ENCODE measurements at places on chromosomes 7 and 10.

DNA sequence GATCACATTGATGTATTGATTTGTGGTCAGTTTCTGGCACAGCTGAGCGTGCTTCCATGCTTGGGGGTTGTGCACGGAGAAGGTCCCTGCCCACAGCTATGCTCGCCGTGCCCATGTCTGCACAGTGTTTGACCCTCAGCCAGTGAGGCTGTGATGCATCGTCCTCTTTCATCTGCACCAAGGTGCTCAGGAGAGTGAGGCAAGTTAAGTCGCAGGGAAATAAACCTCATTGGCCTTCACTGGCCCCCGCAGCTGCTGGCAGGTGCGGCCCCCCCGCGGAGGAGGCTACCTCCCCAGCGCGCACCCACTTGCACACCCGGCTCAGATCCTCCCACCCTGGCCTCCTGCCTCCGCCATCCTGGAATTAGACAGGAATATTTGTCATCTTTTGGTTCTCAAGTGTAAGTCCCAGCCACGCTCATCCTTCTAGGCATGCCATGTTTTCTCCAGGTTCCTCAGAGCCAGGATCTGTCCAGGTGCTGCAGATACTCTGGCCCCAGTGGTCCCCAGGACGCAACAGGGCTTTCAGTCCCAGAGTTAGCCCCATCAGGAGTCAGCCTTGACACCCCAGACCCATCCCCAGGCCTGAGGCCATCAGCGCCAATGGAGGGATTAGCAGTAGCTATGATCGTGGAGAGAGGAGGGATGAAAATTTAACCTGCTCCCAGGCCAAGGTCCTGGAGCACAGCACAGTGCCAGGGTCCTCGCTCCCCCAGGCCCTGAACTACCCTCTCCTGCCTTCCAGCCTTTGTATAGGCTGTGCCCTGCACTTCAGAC is 93.7 kb downstream of the OAT start:
- DNase-seq: no peak

GRCh38 chr7:157926107-157926506 is 589.3 kb downstream of the DNAJB6 start:
- no peak for DNase-seq

DNA sequence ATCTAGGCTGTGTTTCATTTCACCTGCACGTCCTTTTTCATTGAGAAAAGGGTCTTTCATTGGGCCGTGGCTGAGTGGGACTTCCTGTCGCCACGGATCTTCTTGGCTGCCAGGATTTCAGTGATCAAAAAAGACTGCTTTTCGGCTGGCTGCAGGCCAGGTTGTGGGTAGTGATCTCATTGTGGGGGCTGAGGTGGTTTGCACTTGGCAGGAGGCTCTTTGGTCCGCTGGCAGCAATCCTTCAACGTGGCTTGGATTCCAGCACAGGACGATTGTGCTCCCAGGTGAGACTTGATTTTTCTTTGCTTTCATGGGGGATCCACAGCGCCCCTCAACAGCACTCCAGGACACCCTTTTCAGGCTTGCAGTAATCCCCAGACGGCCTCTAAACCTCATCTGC is 29.0 kb upstream of the ZNF273 start:
- no peak for DNase-seq

DNA sequence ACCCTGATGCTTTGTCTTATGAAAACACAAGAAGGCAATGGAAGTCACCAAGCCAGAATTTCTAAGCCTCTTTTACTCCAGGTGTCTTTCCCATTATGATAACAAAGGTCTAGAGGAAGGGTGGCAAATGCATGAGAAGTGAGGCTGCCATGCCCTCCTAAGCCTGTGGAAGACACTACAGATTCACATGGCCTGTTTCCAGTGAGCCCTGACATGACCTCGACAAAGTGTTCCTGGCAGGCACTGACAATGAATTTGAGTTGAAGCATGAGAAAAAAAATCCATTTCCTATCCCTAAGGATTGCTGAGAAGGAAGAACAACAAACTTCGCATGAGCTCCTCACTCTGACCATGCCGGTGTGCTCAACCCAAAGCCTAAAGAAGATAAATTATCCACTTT is 268.0 kb downstream of the HTR7 start:
- no peak for DNase-seq

GRCh38 chr7:105027176-105027853 is 13.3 kb downstream of the KMT2E start:
- no peak for DNase-seq

GRCh38 chr7:936386-937054 is 18.0 kb downstream of the ADAP1 start:
- DNase-seq: no peak

DNA sequence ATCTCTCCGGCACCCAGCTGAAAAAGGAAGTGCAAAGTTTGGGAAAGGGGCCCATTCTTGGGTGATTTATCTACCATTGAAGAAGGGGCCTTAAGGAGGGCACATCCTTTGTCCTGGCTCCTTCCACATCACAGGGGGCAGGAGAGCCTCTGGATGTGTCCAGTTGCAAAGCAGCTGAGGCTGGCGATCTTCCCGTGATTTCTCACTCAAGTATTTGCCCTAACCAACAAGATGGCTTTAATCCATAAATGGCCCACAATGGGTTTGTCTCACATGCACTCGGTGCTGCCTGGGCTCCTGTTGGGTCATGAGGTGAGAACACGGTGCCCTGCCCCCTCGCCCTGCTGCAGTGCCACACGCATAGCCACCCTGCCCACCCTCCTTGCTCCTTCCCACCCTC is 14.2 kb upstream of the FRMPD2 start:
- DNase-seq: no peak

GRCh38 chr10:77524281-77524711 is 113.3 kb downstream of the KCNMA1 start:
- no peak for DNase-seq

GRCh38 chr7:98729121-98729520 is 112.0 kb downstream of the NPTX2 start:
- DNase-seq: no peak

DNA sequence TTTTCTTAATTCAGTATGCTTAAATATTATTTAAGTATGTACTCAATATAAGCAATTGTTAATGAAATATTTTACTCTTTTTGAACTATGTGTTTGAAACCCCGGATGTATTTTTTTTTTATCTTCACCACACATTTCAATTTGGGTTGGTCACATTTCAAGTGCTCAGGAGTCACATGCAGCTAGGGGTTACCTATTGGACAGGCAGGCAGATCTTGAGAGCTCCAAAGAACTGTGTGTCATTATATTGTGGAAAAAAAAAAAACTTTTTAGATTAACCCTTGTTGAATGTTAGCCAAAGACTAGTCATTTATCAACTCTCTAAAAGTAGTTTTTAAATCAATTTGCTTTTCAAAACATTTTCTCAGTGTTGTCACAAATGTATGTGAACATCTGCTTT is 37.2 kb downstream of the IKZF1 start:
- DNase-seq: no peak

GRCh38 chr7:133985300-133985699 is 141.8 kb upstream of the LRGUK start:
- DNase-seq: no peak

- no peak for DNase-seq
Observed at GRCh38 chr10:31756729-31757110, 171.9 kb downstream of the ARHGAP12 start.

GRCh38 chr7:88089561-88089960 is 130.3 kb downstream of the SRI start:
- no peak for DNase-seq

DNA sequence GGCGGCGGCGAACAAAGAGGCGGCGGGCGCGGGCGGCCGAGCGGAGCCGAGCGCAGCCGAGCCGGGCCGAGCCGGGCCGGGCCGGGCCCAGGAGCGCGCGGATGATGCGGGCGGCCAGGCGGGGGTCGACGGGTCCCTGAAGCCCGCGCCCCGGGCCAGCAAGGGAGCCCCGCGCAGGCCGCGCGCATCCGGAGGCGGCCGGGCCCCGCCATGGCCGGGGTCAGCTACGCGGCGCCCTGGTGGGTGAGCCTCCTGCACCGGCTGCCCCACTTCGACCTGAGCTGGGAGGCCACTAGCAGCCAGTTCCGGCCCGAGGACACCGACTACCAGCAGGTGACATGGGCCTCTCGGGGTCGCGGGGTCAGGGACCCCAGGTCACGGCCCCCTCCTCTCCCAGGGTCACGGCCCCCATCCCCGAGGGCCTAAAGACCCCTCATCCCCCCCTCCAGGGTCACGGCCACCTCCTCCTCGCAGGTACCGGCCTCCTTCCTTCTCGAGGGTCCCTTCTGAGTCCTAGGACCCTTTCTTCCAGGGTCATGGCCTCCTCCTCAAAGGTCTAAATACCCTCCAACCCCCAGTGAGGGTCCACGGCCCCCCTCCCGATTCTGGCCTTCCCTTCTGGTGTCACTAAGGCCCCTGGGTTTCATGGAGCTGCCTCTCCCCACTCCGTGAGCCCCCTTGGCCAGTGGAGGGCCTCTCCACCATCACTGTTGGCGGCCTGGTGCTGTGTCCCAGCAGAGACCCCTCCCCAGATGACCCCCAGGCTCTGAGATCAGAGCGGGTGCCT is at the start of gene TTYH3:
TTYH3 (plus strand) TSS at position 41 of the 787 bp plus-strand sequence; CDS start at position 211, 170 bp downstream.
- no peak for DNase-seq

GRCh38 chr10:18204039-18204835 is 64.0 kb downstream of the CACNB2 start:
- DNase-seq: no peak

DNA sequence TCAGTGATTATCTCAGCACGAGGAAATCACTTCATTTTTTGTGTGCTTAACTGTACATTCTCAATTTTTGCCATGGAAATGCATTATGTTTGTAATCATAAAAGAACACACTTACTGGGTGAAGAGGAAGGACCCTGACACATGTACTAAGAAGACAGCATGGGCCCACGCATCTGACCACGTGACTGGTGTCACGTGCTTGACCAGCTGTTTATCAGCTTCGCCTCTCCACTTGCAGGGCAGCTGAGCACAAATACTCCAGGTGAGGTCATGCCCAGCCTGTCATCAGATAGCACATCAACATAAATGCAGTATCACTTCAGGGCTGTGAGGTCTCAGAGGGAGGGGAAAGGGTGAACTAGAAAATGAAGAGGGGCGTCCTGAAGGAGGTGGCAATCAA is 179.8 kb downstream of the EBF3 start:
- no peak for DNase-seq

DNA sequence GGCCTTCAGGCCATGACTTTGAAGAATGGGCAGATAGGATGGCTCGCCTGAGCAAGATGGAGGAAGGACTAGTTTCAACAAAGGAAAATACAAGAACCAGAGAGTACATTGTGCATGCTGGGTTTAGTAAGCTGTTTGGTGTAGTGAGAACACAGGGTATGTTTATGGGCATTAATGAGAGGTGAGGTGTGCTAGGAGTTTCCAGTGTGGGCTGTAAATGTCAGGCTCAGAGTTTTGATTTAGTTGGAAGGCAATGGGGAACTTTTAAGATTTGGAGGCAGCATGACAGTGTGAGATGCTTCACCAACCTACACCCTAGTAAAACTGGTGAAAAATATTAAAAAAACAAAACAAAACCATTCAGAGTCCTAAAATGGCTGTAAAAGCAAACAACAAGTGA is 13.3 kb downstream of the IGFBP1 start:
- no peak for DNase-seq

DNA sequence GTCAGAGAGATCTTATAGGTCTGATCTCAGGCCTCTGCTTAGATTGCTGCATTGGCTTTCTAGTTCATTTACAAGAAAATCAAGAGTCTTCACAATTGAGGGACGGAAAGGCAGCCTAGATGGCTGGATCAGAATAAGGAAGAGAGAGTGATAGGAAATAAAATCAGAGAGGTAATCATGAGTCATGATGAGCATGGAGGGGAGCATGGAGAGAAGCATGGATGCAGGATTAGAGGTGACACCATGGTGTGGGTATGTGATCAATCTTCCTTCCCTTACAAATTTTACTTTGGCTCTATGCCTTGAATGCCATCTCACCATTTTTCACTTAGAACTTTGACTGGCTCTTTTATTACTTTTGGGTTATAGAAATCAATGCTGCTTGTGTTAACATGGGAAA is 1.4 kb downstream of the BCCIP start:
- DNase-seq: no peak

- no peak for DNase-seq
Observed at GRCh38 chr10:128156999-128157755, 31.0 kb upstream of the MKI67 start.

DNA sequence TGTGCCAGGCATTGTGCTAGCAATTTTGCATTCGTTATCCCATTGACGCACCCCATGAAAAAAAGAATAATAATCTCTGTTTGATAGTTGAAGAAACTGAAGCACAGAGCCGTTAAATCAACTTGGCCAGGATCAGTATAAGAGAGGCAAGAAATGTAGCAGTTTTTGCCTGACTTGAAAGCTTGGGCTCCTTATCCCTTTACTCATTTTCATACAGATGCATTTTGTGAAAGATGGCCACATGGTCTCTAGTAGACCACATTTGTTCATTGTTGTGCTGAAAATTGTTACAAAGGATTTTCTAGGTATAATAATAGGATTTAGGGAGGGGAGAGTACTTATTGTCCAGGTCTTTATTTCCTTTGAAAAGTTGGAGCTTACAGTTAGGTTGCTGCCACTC is 14.7 kb downstream of the AUTS2 start:
- no peak for DNase-seq

DNA sequence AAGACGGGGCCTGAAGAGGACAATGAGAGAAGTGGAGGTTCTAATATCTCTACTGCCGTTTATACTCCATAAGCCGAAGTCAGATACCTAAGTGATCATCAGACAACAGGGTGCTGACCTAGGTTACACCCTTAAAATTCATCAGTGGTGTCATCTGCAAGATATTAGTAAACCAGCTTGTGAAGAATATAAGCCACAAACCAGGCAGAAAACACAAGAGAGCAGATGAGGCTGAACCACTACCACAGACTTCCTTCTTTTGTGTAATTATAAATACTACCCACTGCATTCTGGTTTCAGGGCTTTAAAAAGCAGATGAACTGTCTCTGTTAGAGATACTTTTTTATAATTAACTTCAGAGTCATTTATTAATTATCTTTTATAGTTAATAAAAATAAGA is 69.0 kb upstream of the LRRC17 start:
- DNase-seq: no peak

GRCh38 chr7:135757719-135758411 is 9.3 kb upstream of the FAM180A start:
- no peak for DNase-seq

GRCh38 chr7:34401776-34402175 is 256.2 kb upstream of the NPSR1 start:
- no peak for DNase-seq

GRCh38 chr10:123863721-123864482 is 27.7 kb downstream of the CPXM2 start:
- no peak for DNase-seq

GRCh38 chr10:126250527-126251310 is 137.6 kb downstream of the ADAM12 start:
- no peak for DNase-seq

DNA sequence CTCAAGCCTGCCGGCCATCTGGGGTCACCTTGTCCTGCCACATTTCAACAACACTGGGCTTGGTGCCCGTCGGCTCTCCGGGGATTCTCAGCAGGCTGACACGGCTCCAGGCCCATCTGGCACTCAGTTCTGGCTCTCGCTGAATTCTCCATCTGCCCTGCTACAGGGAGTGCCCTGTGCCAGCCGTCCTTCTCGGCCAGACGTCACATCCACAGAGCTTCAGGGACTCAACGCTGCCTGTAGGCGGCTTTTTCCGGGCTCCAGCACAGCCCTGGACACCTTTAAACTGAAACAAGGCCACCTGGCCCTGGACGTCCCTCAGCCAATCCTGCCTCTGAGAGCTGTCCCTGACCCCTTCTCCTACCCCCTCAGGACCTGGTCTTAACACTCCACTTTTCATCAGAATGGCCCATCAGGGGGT is 43.0 kb downstream of the TMEM130 start:
- no peak for DNase-seq

GRCh38 chr7:35971133-35971891 is 170.5 kb downstream of the SEPTIN7 start:
- no peak for DNase-seq
